CD4-positive, alpha-beta T cell treated with Interleukin-1 beta for 1 hour (primary cell): ENCODE measurements at places on chromosomes 7 and 10.

DNA sequence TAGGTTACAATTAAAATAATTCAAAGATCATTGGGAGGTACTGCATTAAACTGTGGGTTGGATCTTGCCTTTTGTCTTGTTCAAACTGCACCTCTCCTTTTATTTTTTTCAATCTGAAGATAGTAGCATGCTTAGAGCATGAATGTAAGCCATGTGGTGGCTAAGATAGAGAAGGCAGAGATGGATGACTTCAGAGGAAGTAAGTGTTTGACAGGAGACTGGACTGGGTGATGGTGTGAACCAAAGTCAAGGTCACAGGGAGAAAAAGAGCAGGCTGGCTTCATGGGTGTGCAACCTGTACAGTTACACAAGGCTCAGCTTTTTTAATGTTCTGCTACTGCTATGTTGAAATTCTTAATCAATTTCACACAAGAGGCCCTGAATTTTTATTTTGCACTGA lies 85.6 kb downstream of the ZEB1 start:
- DNase-seq, result no peak

GRCh38 chr7:100153708-100154535 lies 4.6 kb downstream of the TRAPPC14 start:
- no peak for DNase-seq

- no peak for DNase-seq
Observed at GRCh38 chr10:30500534-30500933, 66.5 kb downstream of the MAP3K8 start.

DNA sequence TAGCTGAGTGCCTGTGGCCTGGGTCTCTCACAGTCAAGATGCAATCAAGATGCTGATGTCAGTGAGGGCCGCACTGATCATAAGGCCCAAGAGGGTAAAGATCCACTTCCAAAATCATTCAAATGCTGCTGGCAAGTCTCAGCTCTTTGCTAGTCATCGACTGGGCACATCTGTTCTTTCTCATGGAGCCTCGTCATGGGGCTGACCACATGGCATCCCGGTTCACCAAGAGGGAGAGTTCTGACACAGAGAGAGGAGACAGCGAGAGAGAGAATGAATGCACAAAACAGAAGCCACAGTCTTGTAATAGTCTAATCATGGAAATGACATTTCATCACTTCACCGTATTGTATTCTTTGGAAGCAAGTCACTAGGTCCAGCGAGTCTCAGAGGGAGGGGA lies 1067.5 kb upstream of the C7orf33 start:
- DNase-seq, result no peak

- no peak for DNase-seq
Observed at GRCh38 chr7:95429241-95429990, 5.4 kb downstream of the PON2 start.
